Body of pancreas (tissue), 4 donors: ENCODE measurements at places on chromosomes 7 and 10.

DNA sequence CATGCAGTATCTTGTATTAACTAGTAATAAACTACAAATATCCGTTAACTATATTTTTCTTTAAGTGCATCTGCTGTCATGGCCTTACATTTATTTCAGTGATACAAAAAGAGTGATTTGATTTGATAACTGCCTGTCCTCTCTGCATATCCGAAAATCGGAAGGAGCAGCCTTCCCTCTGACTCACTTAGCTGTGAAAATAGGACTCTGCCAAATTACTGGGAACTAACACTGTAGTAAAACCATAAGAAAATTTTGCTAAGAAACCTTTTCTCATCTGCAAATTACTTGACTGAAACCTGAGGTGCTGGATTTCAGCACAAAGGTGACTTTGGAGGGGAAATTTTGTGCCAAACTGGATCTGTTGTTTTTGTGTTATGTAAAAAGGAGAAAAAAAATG, 176.6 kb upstream of the MKLN1 start:
- no peak for DNase-seq

DNA sequence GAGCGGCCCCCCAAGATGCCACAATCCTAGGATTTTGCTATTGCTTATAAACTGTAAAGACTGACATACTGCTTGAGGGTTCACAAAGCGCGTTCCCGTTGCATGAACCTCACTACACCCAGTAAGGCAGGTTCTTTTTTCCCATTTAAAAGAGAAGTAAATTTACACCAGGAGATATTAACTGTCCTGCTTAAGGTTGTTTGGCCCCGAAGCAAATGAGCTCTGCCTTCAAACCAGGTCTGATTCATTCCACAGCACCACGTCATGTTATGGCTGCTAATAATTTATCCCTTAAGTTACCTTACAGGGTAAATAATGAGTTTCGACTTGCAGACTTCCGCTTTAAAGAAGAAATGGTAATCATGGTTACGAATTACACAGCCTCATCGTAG, 559 bp upstream of the FKBP14 start:
- DNase-seq: peak; percentile 59

GRCh38 chr10:68666280-68666760, 54.7 kb upstream of the CCAR1 start:
- DNase-seq: no peak

DNA sequence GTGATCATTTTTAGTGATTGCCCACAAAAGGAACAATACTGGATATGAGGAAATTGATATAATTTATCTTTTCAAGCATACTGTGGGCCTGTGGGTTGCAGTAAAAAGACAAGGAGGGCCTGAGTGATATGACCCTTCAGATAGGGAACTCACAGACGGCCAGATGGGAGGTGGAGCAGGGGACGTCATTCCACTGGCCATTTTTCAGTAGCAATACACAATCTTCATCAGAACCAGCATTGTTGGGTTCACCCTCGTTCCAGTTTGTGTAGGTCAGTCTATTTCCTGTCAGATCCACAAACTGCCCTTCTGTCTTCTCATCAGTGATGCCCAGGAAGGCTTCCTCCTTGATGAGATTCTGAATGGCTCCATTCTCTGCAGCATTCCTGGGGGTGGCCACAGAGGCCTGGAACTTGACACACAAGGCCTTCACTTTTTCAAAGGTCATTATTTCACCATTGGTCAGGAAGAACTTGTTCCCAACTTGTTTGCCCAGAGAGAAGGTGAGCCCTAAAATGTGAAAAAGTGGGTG, 4.5 kb downstream of the MBL2 start:
- no peak for DNase-seq

DNA sequence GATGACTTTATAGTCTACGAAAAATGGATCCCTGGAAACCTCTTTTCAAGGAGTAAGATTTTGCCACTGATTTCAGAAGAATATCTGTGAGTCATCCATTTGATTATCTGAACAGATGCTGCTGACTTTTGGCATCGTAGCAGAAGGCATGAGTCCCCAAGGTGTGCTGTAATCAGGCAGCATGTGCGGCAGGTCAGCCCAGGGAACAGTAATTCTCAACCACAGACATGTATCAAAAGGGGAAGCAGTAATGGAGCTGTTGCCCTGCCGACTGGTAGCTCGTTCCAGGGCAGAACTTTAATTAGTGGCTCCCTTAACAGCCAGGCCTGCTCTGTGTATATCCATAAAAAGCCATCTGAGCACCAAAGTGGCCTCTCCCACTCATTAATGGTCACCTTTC, 5.7 kb upstream of the VWC2 start:
- no peak for DNase-seq

GRCh38 chr10:97795886-97796285, 24.1 kb upstream of the SFRP5 start:
- DNase-seq: no peak

GRCh38 chr10:78688230-78688900, 380.4 kb upstream of the ZMIZ1 start:
- no peak for DNase-seq

DNA sequence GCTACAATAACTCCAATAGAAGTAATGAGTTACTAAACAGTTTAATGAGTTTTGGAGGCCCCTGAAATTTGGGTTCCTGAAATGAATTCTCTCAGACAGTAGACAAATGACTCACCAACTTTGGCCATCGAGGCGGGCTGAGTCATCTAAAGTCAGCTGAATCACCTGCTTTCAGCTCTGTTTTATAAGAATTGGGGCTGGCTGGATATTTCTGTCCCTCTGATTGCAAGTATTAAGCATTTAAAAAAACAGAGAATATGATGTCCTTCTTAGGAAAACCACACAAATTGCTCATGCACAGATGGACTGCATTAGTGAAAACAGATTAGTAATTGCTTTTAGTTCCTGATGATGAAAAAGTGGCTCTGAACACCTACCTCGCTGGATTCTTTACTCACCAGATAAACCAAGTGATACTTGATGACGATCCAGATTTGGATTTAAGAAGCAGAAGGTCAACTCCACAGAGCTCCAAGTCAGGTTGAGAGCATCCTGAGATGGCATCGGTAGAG, 59.1 kb downstream of the ZNF365 start:
- DNase-seq: peak; percentile 66

- no peak for DNase-seq
These were observed 36.7 kb downstream of the ZNF467 start for GRCh38 chr7:149736478-149737360.

DNA sequence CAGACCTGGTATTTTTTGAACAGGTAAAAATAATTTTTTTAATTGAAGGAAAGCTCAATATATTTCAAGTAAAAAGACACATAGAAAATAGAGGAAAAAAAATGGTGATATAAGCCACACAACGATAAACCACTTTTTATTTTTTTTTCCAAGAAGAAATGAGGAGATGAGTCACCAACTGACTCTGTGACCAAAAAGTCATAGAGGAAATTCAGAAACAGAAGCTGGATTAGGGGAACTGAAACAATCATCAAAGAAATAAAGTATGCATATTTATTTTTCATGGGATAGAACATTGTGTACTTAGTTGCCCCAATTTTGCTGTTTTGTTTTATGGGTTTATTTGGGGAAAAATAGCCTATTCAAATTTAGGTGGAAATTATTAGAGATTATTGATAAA, 176.8 kb upstream of the AGR3 start:
- no peak for DNase-seq

DNA sequence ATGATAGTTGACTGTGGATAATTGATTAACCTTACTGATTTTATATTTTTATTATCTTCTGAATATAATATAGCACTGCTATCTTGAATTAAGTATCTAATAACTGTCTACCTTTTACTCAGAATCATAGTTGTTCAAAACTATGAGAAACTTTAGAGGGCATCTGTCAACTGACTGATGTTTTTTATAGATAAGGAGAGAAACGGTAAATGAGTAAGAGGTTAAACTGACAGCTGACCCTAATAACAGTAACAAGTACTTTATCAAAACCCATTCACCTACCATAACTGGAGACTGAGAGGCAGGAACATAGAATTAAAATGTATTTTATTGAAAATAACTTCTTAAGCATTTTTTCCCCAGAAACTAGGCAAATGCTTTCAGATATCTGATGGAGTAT, 62.2 kb downstream of the CYP51A1 start:
- no peak for DNase-seq

GRCh38 chr7:26612742-26613141, 251.6 kb downstream of the SKAP2 start:
- no peak for DNase-seq

DNA sequence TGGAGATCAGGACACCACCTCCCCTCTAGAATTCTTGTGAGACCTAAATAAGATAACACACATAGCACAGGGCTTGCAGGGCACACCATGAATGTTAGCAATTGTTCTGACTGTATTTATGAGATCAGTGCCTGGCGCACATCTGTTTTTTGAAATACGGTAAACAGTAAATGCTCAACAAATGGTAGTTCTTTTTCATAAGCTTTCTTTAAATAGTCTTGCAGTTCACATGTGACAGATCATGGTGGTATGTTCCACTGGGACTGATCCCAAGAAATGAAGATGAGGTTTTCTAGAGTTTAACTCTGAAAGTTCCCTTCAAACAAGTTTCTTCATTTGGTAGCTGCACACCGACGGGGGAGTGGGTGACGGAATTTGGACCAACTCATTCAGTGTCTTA, 34.8 kb downstream of the CREB5 start:
- no peak for DNase-seq

- DNase-seq: no peak
These were observed 193.1 kb upstream of the SEMA3C start for GRCh38 chr7:81111781-81112540.

DNA sequence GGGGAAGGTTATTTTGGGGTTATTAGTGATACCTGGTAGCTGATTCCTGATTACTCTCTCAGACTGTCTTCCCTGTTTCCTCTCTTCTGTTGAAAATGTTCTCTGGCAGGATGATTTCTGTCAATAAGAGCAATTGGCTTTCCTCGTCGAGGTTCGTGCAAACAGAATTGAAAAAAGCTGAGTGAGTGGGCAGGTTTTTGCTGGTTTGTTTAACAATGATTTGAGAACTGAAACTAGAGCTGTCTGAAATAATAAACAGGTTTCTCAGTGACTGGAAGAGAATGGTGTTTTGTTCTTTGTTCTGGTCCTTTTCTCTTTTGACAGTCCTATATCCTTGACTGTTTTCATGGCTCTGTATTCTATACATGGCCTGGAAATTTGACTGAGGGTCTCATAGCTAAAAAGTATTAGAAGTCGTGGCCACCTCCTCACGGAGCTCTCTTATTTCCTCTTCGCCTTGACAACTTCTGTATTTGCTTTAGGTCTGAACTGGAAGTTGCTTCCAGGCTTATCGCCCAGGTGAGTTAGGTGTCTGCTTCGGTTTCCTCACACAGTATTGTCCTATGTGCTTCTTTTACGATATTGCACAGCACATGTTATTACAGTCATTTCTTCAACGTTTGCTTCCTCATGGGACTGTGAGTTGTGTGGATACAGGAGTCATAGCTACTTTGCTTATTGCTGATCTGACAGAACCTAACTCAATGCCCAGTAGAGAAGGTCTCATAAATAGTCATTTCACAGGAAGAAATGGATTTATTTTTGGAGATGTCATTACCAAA, 403.6 kb downstream of the NRG3 start:
- DNase-seq: no peak

DNA sequence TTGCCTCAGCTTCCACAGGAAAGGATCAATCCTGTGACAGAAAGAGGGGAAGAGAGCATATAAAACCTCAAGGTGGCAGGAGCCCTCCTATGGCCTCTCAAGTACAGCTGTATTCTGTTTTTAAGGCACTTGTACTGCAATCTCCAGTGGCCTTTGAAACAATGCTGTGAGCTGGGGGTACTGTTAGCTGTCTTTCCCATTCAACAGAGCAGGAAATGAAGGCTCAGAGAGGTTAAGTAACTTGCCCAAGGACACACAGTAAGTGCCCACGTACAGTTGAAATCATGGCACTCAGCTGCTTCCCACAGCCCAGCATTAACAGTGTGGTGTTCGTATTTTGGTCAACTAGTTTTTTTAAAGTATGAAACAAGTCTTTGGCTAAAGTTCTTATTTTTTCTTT, 34.0 kb downstream of the DUSP5 start:
- DNase-seq: no peak
